ENCODE measurements at places on chromosomes 11 and 22.

DNA sequence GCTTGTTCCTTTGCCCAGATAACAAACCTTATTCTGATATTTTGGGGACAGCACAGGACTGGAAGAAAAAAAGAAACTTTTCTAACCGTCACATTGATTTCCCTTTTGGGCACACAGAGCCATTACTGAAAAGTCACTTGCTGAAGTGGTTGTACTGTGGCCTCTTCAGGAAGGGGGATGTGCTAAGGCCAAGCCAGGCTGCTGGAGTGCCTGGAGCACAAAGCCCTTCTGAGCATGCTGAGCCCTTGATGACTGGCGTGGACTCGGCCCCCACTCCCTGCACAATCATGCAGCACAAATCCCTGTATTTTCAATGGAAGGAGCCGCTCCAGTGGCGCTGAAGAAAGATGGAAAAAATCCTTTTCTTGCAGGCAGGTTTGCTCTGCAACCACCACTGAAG, 164.2 kb downstream of the NTM start:
- no peak for DNase-seq

DNA sequence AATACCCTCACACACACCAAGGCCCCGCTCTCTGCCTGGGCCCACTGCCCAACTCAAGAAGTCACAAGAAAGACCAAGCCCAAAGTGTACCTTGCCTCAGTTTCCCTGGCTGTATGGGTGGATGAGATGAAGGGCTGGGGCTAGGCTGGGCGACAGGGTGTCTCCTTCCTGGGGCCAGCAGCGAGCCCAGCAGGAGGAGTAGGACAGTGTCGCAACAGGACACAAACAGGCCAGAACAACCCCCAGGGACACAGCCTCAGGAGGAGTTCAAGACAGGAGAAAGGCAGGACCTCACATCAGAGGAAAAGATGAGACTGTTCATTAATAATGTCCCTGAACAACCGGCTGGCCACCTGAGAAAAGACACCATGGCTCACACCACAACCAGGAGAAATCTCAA, 13.3 kb downstream of the CSNK1E start:
- DNase-seq, result no peak

GRCh38 chr22:29171721-29172120, 34.0 kb upstream of the EMID1 start:
- DNase-seq, result no peak

- no peak for DNase-seq
Measured at GRCh38 chr11:78740199-78741071, 165.8 kb upstream of the NARS2 start.

GRCh38 chr11:16013649-16014275, 342.6 kb downstream of the SOX6 start:
- DNase-seq, result no peak

- no peak for DNase-seq
Measured at GRCh38 chr11:11107076-11107723, 245.8 kb downstream of the CSNK2A3 start.

DNA sequence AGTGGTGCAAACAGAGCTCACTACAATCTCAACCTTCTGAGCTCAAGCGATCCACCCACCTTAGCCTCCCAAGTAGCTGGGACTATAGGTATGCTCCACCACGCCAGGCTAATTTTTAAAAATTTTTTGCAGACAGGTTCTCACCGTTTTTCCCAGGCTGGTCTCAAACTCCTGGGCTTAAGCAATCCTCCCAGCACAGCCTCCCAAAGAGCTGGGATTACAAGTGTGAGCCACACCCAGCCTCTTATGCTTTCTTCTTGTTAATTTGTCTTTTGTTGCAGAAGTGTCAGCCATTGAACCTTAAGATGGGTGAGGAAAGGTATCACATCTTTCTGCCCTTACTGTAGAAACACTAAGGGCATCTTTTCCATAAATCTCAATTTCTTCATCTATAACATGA, 34.9 kb downstream of the DENND5A start:
- DNase-seq, result no peak

GRCh38 chr11:70900540-70900939, 351.8 kb downstream of the SHANK2 start:
- DNase-seq, result no peak

- no peak for DNase-seq
Measured at GRCh38 chr22:46750530-46750800, 12.0 kb upstream of the TBC1D22A start.

DNA sequence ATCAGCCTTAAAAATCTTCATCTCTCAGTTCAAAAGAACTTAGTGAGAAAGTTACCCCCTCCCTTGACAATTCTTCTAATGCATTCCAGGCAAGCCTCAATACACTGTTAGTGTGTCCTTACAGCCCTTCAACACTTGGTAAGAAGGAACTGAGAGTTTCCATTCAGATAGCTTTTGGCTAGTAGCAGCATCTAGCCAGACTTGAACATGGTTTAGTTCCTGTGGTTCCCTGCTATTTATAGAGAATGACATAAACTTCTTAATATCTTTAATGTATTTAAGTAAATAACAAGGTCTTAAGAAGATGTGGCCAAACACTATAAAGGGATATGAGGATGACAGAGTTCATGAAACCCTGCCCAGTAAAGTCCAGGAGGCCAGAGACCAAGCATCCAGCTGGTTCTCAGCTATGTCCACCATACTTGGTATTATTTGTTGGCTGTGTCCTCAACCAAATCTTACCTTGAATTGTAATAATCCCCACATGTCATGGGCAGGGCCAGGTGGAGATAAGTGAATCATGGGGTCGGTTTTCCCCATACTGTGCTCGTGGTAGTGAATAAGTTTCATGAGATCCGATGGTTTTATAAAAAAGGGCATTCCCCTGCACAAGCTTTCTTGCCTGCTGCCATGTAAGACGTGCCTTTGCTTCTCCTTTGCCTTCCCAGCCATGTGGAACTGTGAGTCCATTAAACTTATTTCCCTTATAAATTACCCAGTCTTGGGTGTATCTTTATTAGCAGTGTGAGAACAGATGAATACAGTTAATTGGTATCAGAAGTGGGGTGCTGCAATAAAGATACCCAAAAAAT, 132.4 kb downstream of the LARGE1 start:
- no peak for DNase-seq

DNA sequence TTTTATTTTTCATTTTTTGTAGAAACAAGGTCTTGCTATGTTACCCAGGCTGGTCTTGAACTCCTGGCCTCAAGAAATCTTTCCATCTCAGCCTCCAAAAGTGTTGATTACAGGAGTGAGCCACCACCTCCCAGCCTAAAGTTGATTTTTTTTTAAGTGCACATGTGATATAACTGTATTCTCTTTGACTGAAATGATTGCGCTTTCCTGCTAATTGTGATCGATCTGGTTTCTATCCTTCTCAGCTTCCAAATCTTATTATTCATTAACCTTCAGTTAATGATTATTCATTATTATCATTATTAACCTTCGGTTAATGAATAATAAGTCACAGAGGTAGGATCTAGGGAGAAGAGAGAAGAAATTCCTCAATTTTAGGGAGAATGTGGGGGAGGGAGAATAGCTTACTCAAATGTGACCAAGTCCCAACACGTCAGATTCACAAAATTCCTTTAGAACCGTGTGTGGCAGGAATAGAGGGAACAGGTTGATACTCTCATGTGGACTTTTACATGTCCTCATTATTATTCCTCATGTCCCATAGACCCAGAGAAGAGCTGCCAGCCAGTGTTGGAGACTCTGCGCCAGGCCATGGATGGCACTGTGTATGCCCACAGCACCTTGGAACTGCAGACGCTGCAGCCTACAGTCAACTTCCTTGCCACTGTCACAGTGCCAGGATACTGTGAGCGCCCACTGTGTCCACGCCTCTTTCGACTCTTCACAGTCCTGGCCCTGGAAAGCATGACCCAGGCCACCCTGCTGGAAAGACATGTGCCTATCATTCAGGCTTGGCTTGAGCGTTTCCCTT, 47.1 kb downstream of the RRP8 start:
- DNase-seq, result no peak

- DNase-seq, result no peak
Measured at GRCh38 chr22:42967933-42968332, 47.0 kb downstream of the PACSIN2 start.

- no peak for DNase-seq
Measured at GRCh38 chr22:36492109-36492508, 10.7 kb upstream of the TXN2 start.

DNA sequence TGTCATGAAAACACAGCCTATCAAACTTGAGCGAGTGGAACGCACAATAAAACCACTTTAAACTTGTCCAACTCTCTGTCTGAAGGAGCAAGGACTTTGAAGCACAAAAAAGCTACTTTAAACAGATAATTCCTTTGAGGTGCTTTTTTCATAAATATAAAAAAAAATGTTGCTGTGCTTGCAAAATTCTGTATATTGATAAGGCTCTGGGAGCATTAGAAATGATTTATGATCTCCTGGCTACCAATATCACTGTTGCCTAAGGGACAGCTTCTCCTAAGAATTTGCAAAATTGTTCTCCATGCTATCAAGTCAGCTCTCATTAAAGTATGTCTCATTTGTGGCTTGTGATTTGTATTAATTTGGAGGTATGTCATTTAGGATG, 37.6 kb upstream of the LDLRAD3 start:
- DNase-seq, result no peak

- DNase-seq, result no peak
Measured at GRCh38 chr11:35147235-35147634, 8.3 kb downstream of the CD44 start.

GRCh38 chr11:118051611-118052461, 25.0 kb upstream of the TMPRSS4 start:
- no peak for DNase-seq

DNA sequence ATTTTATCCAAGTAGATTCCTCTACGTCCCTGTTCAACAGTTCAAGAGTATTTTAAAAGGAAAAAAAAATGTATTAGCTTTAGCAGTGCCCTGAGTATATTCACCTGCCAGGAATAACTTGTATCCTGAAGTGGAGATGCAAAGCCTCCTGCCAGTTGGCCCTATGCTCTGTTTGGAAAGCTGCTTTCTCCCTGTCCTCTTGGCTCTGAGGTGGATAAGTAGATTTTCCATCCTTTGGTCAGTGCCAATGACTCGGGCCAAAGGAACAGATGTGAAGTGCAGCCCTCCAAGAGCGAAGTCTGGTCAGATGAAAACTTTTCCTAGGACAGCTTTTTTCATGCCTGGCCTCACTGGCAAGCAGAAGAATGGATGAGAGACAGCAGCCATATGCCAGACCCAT, 839.9 kb upstream of the TENM4 start:
- no peak for DNase-seq

DNA sequence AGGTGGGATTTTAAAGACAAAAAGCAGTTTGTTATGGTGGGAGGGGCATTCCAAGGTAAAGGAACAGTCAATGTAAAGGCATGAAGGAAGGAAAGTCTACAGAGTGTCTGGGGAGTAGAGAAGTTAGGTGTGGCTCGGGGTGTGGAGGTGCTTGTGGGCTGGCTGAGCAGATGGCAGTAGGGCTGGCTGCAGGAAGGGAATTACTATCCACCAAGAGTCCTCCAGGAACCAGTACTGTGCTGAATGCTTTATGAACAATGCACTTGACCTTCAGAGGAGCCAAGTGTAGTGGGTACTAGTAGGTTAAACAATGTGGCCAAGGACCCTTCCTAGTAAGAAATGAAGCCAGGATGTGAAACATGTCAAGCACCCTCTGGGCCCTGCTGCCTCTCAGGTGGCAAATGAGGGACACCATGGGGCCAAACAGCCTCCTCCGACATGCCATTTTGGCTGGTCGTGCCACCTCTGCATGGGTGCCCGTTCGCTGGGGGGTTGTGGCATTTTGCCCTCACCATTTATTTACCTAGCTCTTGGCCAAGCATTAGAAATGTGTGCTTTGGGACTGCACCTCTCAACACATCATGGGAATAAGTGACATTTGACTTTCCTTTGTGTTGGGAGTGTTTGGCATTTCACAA, 123.6 kb upstream of the TENM4 start:
- no peak for DNase-seq

GRCh38 chr11:119113716-119114115, 6.6 kb downstream of the C2CD2L start:
- DNase-seq, result no peak

- no peak for DNase-seq
Measured at GRCh38 chr11:66851698-66852465, 5.0 kb upstream of the LRFN4 start.

- DNase-seq, result no peak
Measured at GRCh38 chr11:72240461-72241290, 3.3 kb downstream of the PHOX2A start.

DNA sequence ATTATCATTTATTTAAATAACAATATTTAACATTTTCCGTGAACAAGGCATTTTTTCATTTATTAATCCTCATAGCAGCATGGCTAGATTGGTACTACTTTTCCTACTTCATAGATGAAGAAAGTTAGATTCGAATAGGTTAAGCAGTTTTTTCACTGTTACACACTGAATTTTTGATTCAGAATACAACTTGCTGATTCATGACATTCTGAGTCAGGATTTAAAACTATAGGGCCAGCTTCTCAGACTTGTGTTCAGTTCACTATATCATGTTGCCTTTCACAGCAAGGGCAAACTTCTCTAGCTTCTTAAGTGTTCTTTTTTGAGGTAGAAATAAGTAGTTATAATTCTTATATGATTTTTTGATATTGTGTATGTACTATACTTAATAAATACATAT, 31.5 kb downstream of the CYP2R1 start:
- no peak for DNase-seq

GRCh38 chr11:1659506-1659905, 29.9 kb downstream of the KRTAP5-5 start:
- DNase-seq, result no peak

Data from epithelial cell of proximal tubule (primary cell).